ENCODE measurements at places on chromosomes 2 and 18.
A peak's percentile ranks its signal among the peaks of the same experiment; 100 is the strongest.

GRCh38 chr2:34475156-34475555 is 876.1 kb upstream of the FAM98A start:
- no peaks in the 10 kb centered on the region for H3K4me1 ChIP-seq
- no peak for DNase-seq
- no peak overlapping the region for H3K4me3 ChIP-seq
- H3K36me3 ChIP-seq, result no peaks in the 10 kb centered on the region

DNA sequence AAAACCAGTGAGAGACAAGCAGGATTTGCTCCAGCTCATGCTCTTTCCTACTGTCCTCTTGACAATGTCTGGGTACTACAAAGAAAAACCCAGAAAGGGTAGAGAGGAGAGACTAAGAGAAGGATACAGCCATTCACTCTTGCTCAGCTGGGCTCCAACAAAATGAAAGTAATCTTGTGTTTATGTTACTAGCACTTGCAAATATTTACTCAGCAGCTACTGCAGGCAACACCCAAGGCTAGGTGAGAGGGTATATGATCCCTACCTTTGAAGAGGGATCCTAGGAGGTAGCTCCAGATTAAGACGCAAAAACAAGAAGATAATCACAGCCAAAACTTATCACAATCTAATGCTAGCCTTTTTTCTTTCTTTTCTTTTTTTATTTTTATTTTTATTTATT is 329.6 kb upstream of the ACVR2A start:
- H3K4me3 ChIP-seq, result no peak overlapping the region
- no peaks in the 10 kb centered on the region for H3K4me1 ChIP-seq

DNA sequence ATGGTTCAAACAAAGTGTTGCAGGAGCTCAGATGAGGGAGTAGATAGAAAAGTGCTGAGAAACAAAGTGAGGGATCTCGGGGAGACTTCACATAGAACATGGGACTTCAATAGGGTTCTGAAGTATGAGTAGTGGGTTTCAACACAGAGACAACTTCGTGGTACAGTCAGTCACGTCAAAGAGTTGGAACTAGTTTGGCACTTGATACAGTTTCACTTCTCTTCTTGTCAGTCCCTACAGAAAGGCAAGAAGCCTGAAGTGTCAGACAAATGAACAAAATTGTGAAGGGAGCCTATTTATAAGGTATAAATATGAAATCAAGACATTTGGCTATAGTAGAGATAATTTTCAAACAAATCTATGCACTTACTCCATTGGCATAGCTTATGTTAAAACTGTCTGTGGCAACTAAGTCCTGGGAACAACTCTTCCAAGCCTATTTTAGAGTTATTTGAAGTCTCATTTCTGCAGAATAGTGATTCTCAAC is 338.0 kb downstream of the TDRD15 start:
- no peak overlapping the region for H3K27ac ChIP-seq
- H3K36me3 ChIP-seq, result no peaks in the 10 kb centered on the region

DNA sequence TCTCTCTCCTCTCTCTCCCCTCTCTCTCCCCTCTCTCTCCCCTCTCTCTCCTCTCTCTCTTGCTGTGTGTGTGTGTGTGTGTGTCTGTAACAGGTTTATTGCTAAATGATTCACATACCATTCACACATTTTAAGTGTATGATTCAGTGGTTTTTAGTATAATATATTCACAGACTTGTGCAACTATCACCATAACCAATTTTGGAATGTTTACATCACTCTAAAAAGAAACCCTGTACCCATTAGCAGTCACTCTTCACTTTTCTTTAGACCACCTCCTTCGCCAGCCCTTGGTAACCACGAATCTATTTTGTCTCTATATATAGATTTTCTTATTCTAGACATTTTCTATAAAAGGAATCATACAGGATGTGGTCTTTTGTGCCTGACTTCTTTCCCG is 11.4 kb downstream of the THNSL2 start:
- peak overlapping the region; percentile 7 for H3K4me3 ChIP-seq
- DNase-seq, result peak; percentile 66
- no peaks in the 10 kb centered on the region for H3K36me3 ChIP-seq
- no peaks in the 10 kb centered on the region for H3K27me3 ChIP-seq

- no peaks in the 10 kb centered on the region for H3K4me1 ChIP-seq
- H3K27ac ChIP-seq, result no peak overlapping the region
- H3K36me3 ChIP-seq, result no peaks in the 10 kb centered on the region
- no peak overlapping the region for H3K4me3 ChIP-seq
Measured at GRCh38 chr2:212337036-212337435, 201.6 kb downstream of the ERBB4 start.

- no peaks in the 10 kb centered on the region for H3K36me3 ChIP-seq
- H3K4me1 ChIP-seq, result no peaks in the 10 kb centered on the region
- H3K4me3 ChIP-seq, result no peak overlapping the region
- H3K27me3 ChIP-seq, result no peaks in the 10 kb centered on the region
Measured at GRCh38 chr2:102070058-102070642, 72.4 kb upstream of the IL1R1 start.

GRCh38 chr2:163698857-163699256 is 37.0 kb downstream of the FIGN start:
- H3K36me3 ChIP-seq, result no peaks in the 10 kb centered on the region
- H3K4me1 ChIP-seq, result peaks cover 11% of the 10 kb centered on the region
- H3K27me3 ChIP-seq, result no peaks in the 10 kb centered on the region
- DNase-seq, result no peak

- H3K27ac ChIP-seq, result no peak overlapping the region
- H3K36me3 ChIP-seq, result no peaks in the 10 kb centered on the region
- DNase-seq, result no peak
- no peak overlapping the region for H3K4me3 ChIP-seq
- no peaks in the 10 kb centered on the region for H3K27me3 ChIP-seq
- H3K4me1 ChIP-seq, result no peaks in the 10 kb centered on the region
Measured at GRCh38 chr2:105361102-105361889, 24.0 kb downstream of the C2orf49 start.

DNA sequence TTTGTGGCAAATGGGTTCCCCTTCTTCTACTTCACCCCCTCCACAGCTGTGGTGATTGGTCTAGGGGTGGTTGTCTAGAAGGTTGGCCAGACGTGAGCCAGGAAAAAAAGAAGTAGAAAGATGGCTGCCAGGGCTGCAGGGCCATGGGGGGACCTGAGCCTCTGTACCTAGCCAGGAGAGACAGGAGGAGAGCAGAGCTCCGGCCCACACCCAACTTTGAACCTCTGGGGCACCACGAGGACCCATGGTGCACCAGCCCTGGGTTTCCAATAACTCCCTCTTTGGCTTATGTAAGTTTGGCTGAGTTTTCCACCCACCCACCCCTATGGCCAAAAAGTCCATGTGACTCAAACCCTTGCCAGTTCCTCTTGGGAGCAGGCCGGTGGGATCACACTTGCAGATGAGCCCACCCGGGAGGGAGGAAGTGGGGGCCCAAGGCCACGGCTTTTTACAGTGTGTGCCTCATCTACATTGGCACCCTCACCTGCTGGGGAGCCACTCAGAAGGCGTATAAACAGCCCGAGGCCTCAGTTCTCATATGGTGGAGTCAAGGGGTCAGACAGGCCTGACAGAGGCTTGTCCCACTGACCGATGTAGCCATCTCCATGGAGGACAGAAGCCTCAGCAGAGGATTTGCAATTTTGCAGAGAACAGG is 293.1 kb upstream of the HDAC4 start:
- no peaks in the 10 kb centered on the region for H3K4me1 ChIP-seq
- H3K27me3 ChIP-seq, result no peaks in the 10 kb centered on the region
- H3K36me3 ChIP-seq, result no peaks in the 10 kb centered on the region
- no peak overlapping the region for H3K27ac ChIP-seq
- H3K4me3 ChIP-seq, result no peak overlapping the region

DNA sequence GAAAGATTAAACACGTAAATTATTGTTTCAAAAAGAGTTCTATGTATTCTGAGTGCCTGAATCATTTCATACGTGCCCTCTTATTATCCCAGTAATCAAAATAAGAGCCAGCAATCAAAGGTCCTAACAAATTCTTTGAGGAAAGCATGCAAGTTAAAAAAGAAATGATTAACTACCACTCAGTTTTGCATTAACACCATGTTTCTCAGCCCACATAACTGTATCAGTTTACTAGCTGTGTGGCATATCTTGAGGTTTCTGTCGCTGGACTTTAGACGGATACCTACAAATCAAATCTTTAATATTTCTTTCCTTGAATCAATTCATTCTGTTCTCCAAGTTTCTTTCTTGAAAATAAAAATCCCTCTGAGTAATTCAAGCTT is 668.9 kb upstream of the CHAC2 start:
- no peaks in the 10 kb centered on the region for H3K4me1 ChIP-seq
- H3K36me3 ChIP-seq, result no peaks in the 10 kb centered on the region
- no peaks in the 10 kb centered on the region for H3K27me3 ChIP-seq
- H3K27ac ChIP-seq, result no peak overlapping the region
- no peak overlapping the region for H3K4me3 ChIP-seq
- DNase-seq, result no peak

DNA sequence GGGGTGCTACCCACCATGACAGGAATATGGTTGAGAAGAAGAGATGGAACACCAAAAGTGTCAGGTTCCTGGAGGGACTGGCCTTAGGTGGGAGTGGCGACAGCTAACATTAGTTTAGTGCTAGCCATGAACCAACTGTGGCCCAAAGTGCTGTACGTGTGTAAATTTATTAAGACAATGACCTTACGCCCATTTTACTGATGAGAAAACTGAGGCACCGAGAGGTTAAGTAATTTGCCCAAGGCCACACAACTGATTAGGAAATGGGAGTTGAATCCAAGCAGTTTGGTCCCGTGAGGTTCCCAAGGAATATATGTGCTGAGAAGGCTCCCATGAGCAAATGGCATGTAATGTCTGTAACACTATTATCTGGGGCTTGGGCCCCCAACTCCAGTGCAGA is 109.5 kb upstream of the SLC1A4 start:
- no peak overlapping the region for H3K27ac ChIP-seq
- H3K36me3 ChIP-seq, result no peaks in the 10 kb centered on the region
- H3K27me3 ChIP-seq, result no peaks in the 10 kb centered on the region
- no peak for DNase-seq
- H3K4me3 ChIP-seq, result no peak overlapping the region
- no peaks in the 10 kb centered on the region for H3K4me1 ChIP-seq

DNA sequence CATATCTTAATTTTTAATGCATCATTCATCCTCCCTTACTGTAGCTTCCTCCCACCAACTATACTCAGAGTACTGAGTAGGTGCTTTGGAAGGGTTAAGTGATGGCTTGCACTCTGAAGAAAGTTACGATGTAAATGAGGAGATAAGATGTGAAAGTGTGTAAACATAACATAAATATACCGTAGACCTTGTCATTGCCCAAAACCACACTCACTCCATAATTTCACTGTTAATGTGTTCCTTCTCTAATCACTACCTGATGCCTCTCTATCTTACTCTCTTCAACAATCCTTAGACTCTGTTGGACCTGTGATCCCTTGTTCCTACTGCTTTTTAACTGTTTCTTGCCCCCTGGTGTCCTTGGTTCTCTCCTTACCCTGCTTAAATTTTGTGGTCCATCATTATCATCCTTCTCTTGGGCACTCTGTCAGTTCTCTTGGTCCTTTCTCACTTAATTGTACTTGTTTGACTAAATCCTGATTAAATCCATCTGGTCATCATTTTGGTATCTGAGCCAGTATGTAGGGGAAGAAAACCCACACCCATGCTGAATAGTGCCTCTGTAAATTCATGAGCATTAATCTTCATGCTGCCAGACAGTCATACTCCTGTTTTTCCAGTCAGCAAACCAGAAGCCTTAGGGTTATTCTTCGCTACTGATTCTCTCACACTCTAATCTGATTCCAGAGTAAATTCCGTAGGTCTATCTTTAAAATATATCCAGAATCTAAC is 45.0 kb downstream of the PMS1 start:
- no peaks in the 10 kb centered on the region for H3K36me3 ChIP-seq
- no peak for DNase-seq
- no peaks in the 10 kb centered on the region for H3K4me1 ChIP-seq
- H3K27me3 ChIP-seq, result no peaks in the 10 kb centered on the region
- no peak overlapping the region for H3K27ac ChIP-seq

DNA sequence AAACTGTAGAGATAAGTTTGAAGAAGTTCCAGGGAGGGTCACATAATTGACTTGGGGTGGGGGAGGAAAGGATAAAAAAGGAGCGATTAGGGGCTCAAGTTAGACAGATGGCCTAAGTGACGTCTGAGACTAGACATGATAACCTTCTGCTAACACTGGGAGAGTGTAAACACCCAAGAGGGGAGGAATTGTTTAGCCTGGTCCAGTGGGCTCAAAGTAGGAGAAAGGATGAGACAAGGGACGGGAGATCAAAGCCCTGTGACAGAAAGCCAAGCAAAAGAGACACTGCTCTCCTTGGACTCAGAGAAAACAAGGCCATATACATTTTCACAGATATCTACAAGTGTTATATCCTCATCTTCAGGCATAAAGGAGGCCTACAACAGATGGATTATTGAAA is 45.5 kb upstream of the IHH start:
- H3K27ac ChIP-seq, result no peak overlapping the region
- H3K36me3 ChIP-seq, result no peaks in the 10 kb centered on the region
- no peaks in the 10 kb centered on the region for H3K4me1 ChIP-seq
- no peaks in the 10 kb centered on the region for H3K27me3 ChIP-seq

- no peak overlapping the region for H3K27ac ChIP-seq
- no peaks in the 10 kb centered on the region for H3K36me3 ChIP-seq
- no peaks in the 10 kb centered on the region for H3K27me3 ChIP-seq
- DNase-seq, result no peak
Measured at GRCh38 chr2:207449642-207450165, 80.1 kb upstream of the CREB1 start.

GRCh38 chr2:101401326-101401665 is 14.0 kb upstream of the CREG2 start:
- H3K27ac ChIP-seq, result no peak overlapping the region
- no peaks in the 10 kb centered on the region for H3K4me1 ChIP-seq
- H3K27me3 ChIP-seq, result no peaks in the 10 kb centered on the region

GRCh38 chr2:85114586-85115330 is 18.4 kb upstream of the TCF7L1 start:
- no peak for DNase-seq
- H3K4me1 ChIP-seq, result no peaks in the 10 kb centered on the region
- no peaks in the 10 kb centered on the region for H3K36me3 ChIP-seq
- no peak overlapping the region for H3K4me3 ChIP-seq

DNA sequence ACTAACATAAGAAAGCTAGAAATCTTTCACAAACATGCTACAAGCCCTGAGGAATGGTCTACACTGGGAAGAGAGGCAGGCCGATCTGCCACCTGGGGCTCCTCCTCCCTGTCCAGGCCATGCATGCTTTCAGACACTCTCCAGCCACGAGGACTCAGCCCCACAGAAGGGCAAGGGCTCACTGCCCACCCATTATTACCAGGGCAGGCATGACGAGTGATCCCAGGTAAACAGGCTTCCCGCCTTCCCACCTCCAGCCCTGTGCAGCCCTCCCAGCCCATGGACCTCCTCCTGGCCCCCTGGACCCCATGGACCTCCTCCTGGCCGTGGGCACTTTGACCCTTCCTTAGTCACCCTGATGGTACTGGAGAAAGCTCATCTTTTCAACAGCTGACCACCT is 75.8 kb upstream of the TEX51 start:
- H3K4me1 ChIP-seq, result no peaks in the 10 kb centered on the region
- H3K27me3 ChIP-seq, result no peaks in the 10 kb centered on the region
- no peaks in the 10 kb centered on the region for H3K36me3 ChIP-seq
- H3K27ac ChIP-seq, result no peak overlapping the region

DNA sequence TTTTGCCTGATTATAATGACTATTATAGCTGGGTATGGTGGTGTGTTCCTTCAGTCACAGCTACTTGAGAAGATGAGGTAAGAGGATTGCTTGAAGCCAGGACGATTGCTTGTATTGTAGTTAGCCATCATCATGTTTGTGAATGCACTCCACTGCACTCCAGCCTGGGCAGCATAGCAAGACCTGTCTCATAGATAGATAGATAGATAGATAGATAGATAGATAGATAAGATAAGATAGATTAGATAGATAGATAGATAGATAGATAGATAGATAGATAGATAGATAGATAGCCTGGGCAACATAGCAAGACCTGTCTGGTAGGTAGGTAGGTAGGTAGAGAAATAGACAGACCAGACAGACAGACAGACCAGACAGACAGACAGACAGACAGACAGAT is 127.3 kb downstream of the MGAT5 start:
- no peak overlapping the region for H3K4me3 ChIP-seq
- H3K27ac ChIP-seq, result no peak overlapping the region
- no peak for DNase-seq
- H3K36me3 ChIP-seq, result no peaks in the 10 kb centered on the region

All from MM.1S (cell line).